ENCODE measurements at places on chromosomes 16 and 17.

DNA sequence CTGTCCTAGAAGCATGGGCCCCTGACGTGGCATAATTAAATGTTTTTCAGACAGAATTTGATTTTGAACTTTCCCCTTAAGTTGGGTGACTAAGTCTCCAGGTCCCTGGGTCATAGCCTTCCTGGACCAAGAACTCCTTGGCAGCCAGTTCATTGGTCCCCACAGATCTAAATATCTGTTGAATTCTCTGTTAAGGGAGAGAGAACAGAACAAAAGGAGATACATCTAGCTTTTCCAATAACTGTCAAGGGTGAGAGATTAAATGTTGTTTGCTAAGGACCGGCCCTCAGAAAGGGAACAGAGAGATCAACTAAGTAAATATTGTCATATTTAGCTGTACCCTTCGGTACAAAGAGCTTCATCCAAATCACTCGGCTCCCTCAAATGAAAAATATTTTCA, 78.2 kb upstream of the NOL11 start:
- no peak for DNase-seq

GRCh38 chr17:18916816-18917500, 35.0 kb upstream of the SLC5A10 start:
- no peak for DNase-seq

DNA sequence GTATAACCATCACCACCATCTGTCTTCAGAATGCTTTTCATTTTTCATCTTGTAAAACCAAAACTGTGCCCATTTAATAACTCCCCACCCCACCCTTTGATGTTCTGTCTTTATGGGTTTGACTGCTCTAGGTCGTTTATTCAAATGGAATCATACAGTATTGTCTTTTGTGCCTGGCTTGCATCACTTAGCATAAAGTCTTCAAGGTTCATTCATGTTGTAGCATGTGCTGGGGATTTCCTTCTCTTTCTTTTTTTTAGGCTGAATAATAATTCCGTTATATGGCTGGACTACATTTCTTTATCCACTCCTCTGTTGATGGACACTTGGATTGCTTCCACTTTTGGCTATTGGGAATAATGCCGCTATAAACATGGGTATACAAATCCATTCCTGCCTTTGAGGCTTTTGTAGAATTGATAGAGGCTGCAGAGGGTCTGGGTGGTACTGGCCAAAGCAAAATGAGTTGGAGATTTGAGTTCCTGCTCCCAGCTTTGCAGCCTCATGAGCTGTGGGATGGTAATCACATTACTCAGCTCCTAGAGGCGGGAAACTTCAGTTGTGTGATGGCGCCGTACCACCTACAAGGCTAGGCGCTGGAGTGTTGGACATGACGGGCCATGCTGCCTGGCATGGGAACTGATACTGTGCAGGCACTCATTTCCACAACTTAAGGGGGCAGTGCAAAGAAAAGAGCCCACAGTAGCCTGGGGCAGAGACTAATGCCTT, 64.8 kb downstream of the CLEC16A start:
- no peak for DNase-seq

GRCh38 chr17:39183045-39183444, 14.4 kb downstream of the CACNB1 start:
- DNase-seq, result no peak

DNA sequence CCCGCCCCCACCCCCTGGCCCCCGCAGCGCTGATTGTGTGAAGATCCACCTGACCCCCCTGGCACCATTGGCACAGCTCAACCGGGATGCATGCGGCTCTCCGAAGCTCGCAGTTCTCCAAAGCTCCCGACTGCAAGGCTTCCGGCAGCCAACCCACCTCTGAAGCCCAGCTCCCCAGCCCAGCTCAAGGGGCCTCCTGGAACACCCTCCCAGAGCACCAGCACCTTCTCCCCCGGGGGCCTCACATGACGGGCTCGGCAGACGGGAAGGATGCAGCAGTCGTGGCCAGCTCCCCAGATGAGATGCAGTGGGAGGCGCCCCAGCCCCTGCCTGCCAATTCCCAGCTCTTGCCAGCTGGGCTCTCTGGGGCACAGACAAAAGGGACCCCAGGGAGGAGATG, 215.3 kb downstream of the ZNF423 start:
- no peak for DNase-seq
